Lung (tissue), 17 donors: ENCODE measurements at places on chromosomes 16 and 17. TPM values are rescaled to one million over a fixed set of nuclear protein-coding genes. Genes with fewer than 3 reads are reported as not detected.

GRCh38 chr17:40916366-40916765 is 21.1 kb downstream of the KRT23 start:
- no peak for DNase-seq

DNA sequence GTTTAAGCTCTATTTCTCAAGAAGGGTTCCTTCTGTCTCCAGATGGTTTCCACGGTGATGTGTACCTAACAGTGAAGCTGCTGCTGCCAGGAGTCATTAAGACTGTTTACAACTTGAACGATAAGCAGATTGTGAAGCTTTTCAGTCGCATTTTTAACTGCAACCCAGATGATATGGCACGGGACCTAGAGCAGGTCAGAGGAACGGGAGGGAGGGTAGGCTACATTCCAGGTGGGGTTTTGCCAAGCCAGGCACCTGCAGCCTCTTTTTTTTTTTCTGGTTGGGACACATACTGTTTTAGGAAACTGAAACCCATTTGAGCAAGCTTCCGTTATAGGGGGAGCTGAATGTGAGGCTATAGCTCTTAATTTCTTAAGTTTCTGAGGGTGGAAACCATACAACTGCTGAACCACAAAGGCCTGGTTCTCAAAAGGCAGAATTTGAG is 10.6 kb downstream of the LIG3 start:
- DNase-seq = peak; percentile 31

GRCh38 chr17:2398655-2399571 is 1.9 kb downstream of the MNT start:
- peak; percentile 58 for DNase-seq

Gene PLLP
- total RNA-seq = 23.8 TPM

- DNase-seq = peak; percentile 73
Measured at GRCh38 chr16:89410794-89411309, 79.5 kb downstream of the ANKRD11 start.

DNA sequence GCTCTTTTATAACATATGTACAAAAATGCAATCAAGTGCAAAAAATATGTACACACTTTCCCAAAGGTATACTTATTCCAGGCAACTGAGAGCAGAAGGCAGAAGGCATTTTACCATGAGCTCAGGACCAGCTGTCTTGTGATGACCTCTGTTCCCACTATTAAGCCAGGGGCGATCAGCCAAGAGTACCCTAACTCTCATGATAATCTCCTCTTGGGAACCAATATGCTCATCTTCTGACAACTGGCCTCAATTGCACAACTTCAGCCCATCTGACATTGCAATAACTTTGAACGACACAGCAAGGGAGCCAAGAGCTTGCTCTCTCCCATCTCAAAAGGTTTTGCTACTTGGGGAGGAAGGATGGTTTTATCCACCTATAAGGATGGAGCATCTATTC is 471.9 kb downstream of the HS3ST3B1 start:
- no peak for DNase-seq

Gene TRPV2
- 12.6 TPM for total RNA-seq

Gene CMTM3
- total RNA-seq = 28.1 TPM

Gene PRSS33
- not detected for total RNA-seq

DNA sequence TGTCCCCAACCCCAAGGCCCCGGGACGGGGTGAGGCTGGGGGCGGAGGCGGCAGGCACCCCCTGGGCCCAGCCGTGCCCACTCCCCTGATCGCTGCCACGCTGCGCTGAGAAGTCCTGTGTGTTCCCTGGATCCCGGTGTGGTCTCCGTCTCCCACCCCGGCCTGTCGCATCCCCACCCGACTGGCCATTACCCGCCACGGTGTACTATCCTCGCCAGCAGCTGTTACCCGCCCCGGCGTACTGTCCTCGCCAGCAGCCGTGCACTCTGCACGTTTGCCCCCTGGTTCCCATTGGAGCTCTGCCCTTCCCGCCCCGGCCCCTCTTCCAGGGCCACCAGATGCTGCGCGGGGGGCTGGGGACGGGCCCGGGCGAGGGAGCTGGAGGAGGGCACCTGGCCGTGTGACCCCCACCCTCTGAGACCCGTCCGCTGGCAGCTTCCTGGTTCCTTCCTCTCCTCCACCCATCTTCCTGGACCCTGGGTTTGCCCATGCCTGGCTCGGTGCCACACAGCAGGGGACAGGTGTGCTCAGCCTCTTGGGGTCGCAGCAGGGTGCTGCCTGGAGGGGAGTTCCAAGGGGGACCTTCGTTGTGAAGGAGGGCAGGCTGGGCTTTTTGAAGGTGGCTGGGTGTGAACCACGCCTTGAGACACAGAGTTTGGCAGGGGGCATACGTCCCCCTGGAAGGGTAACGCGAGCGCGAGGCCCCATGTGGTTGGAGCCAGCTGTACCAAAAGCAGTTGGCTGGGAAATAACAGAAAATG is 19.7 kb downstream of the BAHCC1 start:
- DNase-seq = no peak

DNA sequence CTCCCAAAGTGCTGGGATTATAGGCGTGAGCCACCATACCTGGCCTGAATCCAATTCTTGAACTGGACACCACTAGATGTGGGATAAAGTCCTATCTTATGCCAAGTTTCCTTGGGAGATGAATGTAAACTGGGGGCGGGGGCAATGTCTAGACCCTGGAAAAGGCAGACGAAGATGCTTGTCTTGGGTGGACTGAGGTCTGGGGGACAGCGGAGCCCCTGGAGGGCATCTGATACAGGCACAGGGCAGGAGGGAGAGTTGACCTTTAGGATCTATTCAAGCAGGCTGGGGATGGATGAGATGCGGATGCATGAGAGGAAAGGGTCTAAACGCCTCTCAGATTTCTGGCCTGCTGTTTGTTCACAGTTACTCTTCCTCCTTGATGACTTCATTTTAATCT is 11.7 kb downstream of the C1QTNF1 start:
- no peak for DNase-seq

DNA sequence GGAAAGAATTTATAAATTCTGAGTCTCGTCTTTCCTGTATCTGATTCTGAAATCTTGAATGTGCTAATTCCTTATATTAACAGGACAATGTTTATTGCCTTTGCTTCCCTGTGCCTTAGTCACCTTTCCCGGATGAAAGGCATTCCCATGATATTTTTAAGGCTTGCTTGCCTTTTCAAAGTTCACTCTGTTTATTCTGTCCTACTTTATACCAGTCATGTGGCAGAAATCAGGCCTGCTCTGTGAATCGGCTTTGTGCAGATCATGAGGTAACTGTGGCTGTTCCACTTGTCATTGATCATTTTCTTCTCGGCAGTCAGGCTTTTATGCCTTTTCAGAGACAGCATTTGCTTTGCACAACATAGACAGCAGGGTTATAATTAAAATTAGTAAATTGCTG is 28.8 kb upstream of the ABCC11 start:
- DNase-seq = no peak

Gene HAPSTR1
- 81.7 TPM for total RNA-seq

DNA sequence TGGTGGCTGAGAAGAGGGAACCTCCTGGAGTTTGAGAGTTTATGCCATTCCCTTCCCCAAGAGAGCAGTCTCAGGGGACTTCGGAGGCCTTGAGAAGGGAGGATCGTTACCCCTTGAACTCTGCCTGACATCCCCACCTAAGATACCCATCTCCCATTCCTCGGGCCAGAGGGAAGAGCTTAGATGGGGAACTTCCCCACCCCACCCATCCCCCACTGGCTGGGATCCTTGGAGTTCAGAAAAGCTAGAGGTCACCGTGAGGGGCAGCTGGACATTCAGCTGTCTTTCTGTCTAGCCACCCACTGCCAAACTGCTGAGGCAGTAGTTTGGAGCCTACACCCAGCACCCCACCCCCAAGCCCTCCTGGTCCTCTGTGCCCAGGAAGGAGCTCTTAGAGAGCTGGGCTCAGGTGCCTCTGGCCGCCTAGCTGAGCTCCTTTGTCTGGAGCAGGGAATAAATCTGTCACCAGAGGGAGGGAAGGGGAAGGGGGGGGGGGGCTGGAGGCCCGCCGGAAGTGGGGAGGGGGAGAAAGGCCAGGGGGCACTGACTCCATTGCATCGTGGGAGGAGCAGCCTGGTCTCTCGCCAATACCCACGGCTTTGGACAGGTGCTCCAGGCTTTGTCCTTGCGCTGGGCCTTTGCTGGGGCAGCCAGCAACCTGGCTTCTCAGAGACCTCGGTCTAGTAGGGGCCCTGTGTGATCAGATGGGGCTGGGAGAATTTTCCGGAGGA is 1.0 kb downstream of the HSD11B2 start:
- no peak for DNase-seq

GRCh38 chr16:11278681-11279628 is 2.2 kb downstream of the PRM1 start:
- no peak for DNase-seq

GRCh38 chr16:1526608-1527555 is 6.6 kb upstream of the TMEM204 start:
- no peak for DNase-seq

Gene KRT14
- total RNA-seq = 0.71 TPM

Gene ZFP3
- total RNA-seq = 7.3 TPM

- DNase-seq = no peak
Measured at GRCh38 chr17:35265566-35266141, 22.8 kb downstream of the SLFN5 start.

Gene CA5A
- 0.03 TPM for total RNA-seq

Gene HID1
- 34.8 TPM for total RNA-seq

DNA sequence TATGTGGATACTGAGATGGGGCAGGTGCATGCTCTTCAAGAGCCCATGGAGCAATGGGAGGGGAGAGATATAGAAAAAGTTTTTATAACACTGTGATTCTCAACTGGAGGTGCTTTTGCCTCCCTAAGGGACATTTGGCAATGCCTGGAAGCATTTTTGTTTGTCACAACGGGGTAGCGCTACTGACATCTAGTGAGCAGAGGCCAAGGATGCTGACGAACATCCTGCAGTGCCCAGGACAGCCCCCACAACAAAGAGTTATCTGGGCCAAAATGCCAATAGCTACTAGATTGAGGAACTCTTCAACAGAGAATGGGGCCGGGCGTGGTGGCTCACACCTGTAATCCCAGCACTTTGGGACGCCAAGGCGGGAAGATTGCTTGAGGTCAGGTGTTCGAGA is 67.2 kb upstream of the CLEC3A start:
- no peak for DNase-seq

Gene DOK4
- total RNA-seq = 58.2 TPM

DNA sequence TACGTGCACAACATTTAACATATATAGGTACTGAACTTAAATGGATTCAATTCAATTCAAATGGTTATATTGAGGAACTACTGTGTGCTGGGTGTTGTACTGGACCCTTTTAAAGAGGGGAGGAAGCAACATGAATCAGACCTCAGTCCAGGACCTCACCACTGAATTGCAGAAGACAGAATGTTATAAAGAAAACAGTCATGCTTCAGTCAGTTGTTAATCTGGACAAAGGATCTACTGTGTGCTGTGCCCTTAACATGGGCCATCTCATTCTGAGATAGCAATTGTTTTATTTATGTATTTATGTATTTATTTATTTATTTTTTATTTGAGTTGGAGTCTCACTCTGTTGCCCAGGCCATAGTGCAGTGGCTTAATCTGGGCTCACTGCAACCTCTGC is 240.1 kb downstream of the HAPSTR1 start:
- DNase-seq = no peak
